ENCODE measurements at places on chromosomes 7 and 10. TPM values are rescaled to one million over a fixed set of nuclear protein-coding genes. Genes with fewer than 3 reads are reported as not detected.

The SMKR1 gene
- not detected for total RNA-seq

The PARP12 gene
- total RNA-seq = 71.7 TPM

The CCDC3 gene
- under 0.01 TPM for total RNA-seq

The PRLHR gene
- total RNA-seq = not detected

The PAPOLB gene
- not detected for total RNA-seq
